ENCODE measurements at places on chromosomes 3 and 15.

DNA sequence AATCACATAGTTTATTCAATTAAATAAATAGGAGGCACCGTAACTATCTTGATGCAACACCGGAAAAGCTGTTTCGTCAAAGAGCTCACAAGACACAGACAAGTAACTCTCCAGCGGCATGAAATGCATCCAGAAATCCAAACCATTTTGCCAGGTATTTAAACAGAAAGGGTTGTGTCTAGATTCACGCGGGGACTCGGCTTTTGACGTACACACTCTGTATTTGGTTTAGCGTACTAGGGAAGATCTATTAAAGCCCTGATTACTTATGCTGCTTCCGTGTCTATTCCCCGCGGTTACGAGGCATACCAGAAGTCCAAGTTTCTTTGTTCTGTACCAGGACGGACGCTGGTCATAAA lies 718 bp downstream of the BNIP2 start:
- DNase-seq: no peak

- DNase-seq: no peak
Observed at GRCh38 chr15:48006031-48006511, 114.7 kb upstream of the SLC24A5 start.

DNA sequence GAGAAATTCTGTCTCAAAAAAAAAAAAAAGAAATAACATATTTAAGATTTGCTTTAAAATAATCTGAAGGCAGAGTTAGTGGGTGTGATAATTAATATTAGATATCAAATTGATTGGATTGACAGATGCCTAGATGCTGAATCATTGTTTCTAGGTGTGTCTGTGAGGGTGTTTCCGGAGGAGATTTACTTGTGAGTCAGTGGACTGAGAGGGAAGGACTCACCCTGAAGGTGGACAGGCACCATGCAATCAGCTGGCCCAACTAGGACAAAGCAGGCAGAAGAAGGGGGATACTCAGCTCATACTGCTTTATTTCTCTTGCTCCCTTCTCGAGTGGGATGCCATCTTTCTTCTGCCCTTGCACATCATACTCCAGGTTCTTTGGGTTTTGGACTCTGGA lies 16.7 kb upstream of the RPL24 start:
- DNase-seq: no peak

DNA sequence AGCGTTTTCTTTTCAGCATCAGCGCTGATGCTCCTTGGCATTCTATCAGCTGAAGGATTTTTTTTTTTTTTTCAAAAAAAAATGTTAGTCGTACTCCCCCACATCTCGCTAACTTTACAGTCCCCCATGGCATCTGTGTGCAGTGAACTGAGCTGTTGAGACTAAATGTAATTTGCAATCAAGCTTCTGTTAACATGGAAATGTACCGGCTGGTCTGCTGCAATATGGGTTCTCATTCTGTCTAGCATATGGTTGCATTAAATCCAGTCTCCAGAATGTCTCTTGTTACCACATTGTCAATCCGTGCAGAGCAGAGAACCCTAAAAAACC lies 32.2 kb upstream of the TPRG1 start:
- DNase-seq: no peak

- no peak for DNase-seq
Observed at GRCh38 chr15:70035051-70035718, 62.5 kb downstream of the TLE3 start.

DNA sequence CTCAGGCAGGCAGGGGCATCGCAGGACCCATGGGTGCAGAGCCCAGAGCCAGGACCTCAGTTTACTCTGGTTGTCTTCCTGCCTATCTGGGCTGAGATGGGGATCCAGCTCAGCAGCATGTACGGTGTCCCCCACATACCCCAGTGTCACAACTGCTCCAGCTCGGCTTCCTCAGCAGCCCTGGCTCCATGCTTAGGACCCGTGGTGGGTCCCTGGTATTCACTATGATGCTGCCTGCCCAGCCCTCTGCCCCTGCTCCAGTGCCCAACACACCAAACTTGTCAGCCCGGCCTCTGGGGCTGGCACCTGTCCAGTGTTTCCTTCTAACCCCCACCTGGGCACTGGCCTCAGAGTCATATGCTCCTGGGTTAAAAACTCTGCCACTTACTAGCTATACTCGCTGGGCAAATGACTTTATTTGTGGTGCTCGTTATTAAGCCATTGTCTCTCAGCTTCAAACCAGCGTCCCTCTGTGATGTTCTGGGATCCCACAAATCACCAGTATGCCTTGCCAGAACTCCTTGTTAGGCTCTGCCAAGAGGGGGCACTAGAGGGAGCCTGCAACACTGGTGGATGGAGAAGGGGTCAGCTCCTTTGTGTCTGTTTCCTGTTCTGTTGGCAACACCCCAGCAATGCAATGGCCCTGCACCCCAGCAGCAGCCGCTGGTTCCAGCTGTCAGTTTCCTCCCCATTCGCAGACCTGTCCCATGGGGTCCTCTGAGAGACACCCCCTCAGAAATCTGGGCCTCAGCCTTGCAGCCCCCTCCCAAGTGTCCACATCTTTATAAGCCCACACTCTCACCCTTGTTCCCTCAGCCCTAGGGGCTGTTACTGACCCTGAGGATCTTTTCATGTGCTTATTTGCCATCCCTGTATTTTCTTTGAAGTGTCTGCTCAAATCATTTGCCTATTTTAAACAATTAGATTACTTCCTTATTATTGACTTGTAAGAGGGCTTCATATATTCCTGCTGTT lies 24.1 kb upstream of the MRPS22 start:
- DNase-seq: no peak

DNA sequence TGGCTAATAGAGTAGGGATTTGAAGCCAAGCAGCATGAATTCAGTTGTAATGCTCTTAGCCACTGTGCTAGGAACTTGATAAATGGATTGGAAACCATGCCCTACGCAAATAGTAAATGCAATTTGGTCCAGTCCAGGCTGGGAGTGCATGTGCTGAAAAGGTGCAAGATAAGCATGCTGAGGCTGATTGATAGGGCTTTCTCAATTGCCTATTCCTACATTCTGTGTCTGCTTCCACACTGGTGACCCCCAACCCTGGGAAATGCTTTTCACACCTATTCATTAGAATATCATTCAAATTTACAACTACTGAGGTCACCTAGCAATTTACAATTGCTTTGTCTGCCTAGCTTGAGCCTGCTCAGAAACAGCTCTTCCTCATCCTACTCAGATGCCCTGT lies 84.7 kb upstream of the SLC25A36 start:
- no peak for DNase-seq

DNA sequence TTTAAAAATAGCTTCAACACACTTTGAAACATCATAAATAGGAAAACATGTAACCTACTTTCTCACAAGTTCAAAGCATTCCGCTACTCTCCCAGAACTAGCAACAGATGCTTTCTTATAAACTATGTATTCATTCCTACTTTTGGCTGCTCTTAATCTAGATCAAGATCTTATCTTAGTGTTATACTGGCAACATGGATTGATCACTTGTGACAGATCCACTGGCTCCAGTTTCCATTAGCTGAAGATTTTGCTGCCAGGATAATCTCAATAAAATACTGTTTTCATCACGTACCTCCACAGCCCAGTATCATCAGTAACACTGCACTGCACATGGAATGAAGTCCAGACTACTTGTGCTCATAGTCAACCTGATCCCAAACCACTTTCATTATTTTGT lies 491.7 kb upstream of the AGTR1 start:
- no peak for DNase-seq

- no peak for DNase-seq
Observed at GRCh38 chr3:136366289-136366688, 116.1 kb downstream of the PCCB start.

GRCh38 chr15:89778861-89779260 lies 2.7 kb downstream of the MESP2 start:
- no peak for DNase-seq

DNA sequence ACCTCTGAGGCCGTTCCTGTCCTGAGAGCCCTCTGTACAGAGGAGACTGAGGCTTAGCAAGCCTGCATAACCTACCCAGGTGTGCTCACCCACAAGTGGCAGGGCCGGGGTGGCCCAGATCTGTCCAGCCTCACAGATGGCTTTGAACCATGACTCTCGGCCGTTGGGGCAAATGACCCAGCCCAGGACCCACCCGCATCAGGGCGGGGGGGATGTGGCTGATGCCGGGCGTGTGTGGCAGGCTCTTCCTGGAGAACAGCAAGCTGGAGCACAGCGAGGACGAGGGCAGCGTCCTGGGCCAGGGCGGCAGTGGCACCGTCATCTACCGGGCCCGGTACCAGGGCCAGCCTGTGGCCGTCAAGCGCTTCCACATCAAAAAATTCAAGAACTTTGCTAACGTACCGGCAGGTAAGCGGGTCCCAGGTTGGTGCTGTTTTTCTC lies 133.5 kb downstream of the LRRK1 start:
- DNase-seq: no peak

GRCh38 chr3:31275583-31275982 lies 257.1 kb upstream of the STT3B start:
- no peak for DNase-seq

GRCh38 chr3:65675011-65675410 lies 363.7 kb downstream of the MAGI1 start:
- no peak for DNase-seq

DNA sequence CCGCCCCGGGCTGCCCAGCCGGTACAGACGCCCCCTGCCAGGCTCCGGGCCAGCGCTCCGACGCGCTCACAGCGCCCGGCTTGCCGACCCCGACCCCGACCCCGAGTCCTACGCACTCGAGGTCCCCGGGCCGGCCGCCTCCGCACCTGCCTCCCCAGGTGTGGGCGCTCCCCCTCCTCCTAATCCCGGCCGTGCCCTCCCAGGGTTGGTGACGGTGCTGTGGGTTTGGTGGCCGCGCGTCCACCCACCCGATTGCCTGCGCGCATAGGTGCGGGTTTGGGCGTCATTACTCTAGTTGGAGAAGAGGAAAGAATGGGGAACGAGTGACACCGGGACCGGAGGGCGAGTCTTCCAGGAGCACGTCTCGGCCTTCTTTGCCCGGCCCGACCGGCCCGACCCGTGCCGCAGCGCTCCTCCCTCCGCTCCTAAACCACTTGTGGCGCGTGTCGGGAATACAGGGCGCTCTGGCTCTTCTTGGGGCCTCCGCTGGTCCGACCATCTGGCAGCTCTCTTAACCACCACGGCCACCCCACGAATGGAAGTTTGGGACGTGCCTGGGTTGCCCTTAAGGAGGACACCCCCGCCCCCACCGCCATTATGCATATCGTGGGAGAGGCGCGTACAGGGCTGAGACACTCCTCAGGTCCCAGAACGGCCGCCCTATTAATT lies 810 bp upstream of the THRB start:
- DNase-seq: no peak

DNA sequence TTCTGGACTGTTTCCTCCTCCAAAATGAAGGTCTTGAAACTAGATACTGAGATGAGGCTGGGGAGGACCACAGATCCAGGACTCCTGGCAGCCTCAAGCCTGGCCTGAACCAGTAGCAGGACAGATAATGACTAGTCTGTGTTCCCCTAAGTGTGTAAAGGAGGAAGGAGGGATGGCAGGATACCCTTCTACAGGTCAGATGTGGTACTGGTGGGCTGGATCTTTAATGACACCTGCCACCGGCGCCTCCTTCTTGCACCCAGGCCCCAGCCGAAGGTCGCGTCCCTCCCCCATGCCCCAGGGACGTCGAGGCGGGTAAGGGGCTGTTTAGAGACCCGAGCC lies 556 bp downstream of the USP19 start:
- DNase-seq: no peak

GRCh38 chr15:40320931-40321371 lies 2.5 kb upstream of the INAFM2 start:
- no peak for DNase-seq

- no peak for DNase-seq
Observed at GRCh38 chr3:144497452-144497851, 525.8 kb downstream of the DIPK2A start.

- no peak for DNase-seq
Observed at GRCh38 chr15:58228718-58229117, 90.5 kb downstream of the AQP9 start.

- no peak for DNase-seq
Observed at GRCh38 chr15:80785811-80786354, 6.7 kb downstream of the CEMIP start.

DNA sequence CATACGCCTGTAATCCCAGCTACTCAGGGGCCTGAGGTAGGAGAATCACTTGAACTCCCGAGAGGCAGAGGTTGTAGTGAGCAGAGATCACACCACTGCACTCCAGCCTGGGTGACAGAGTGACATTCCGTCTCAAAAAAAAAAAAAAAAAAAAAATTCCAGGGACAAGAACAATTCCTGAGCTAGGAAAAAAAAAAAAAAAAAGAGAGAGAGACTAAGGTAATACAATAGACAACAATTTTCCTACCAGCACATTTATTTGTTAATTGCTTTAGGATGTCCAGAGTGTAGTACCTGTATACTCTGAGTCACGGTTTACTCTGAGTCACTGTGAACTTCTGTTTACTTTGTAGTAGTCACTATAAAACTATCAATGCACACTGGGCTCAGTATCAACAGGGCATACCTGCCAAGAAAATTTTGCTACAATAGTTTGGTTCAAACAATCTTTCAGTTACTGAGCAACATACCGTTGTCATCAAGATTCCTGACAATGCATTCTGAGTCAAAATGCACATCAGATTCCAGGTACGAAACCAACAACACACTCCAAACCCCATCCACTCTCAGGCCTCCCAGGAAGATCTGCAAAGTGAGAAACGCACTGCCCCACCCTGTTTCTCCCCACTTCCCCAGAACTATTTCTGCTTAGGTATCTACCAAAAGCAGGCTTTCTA lies 28.3 kb downstream of the IGF2BP2 start:
- DNase-seq: no peak

DNA sequence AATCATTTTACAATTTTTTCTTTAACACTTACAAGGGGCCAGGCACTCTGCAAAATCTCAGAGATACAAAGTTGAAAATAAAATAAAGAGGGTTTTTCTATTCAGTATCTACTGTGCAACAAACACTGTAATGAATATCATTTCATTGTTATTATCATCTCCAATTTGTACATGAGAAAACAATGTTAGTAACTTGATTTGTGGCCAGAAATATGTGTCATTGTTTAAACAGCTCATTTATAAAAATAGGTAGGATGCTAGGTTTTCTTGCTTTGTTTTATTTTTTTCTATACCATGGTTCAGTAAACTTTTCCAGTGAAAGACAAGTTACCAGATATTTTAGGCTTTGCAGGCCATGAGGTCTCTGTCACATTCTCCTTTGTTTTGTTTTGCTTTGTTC lies 318.1 kb upstream of the UBE2E2 start:
- no peak for DNase-seq

DNA sequence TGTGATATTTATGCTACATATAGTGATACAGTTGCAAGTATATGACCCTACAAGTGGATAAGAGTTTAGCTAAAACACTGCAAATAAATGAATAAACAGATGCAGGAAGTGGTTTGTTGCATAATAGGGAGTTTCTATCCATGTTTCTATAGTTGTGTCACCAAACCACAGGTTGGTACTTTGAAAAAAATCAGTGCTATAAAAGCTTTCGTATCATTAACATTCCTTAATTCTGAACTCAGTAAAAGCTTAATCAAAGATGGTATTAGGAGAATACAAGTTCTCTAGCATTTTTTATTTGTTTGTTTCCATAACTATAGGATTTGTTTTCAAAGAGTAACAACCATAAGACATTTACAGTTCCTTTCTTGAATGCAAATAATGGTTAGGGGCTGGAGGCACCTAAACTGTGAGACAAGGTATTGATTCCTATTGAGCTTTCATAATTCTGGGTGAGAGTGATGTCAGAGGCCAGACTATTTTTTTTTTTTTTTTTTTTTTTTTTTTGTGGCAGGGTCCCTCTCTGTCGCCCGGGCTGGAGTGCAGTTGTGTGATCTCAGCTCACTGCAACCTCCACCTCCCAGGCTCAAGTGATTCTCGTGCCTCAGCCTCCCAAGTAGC lies 29.6 kb downstream of the CPOX start:
- no peak for DNase-seq

GRCh38 chr15:79373728-79374127 lies 58.4 kb upstream of the MINAR1 start:
- no peak for DNase-seq

All from GM18507 (cell line).